Fibroblast of villous mesenchyme (primary cell): ENCODE measurements at places on chromosomes 5 and 9. TPM values are rescaled to one million over a fixed set of nuclear protein-coding genes. Genes with fewer than 3 reads are reported as not detected.

The SPINK1 gene
- total RNA-seq: 0.32 TPM in 1 of 2 replicates, not detected in the other

The SLCO4C1 gene
- total RNA-seq: under 0.01 TPM in 2 replicates

The UNC13B gene
- total RNA-seq: 17.4 and 23.7 TPM in 2 replicates

The SHROOM1 gene
- 6.1 and 6.5 TPM in 2 replicates for total RNA-seq

The HTR1A gene
- not detected in 2 replicates for total RNA-seq

The SPATA24 gene
- total RNA-seq: 3.9 and 5.2 TPM in 2 replicates

GRCh38 chr5:157926977-157927376 is 68.0 kb upstream of the CLINT1 start:
- DNase-seq: no peak

- DNase-seq: no peak
Observed at GRCh38 chr9:25412646-25413045, 265.6 kb downstream of the TUSC1 start.

GRCh38 chr5:107605596-107606125 is 65.1 kb downstream of the EFNA5 start:
- DNase-seq: no peak

DNA sequence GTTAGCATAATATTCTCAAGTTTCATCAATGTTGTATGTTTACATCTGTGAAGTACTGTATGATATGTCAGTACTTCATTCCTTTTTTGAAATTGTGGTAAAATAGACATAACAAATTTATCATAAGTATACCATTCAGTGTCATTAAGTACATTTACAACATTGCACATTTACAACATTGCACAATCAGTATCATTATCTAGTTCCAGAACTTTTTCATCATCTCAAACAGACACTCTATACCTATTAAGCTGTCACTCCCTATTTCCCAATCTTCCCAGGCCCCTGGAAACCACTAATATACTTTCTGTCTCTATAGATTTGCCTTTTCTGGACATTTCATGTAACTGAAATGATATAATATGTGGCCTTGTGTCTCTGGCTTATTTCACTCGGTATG is 75.1 kb upstream of the ATG10 start:
- peak; percentile 71 for DNase-seq

DNA sequence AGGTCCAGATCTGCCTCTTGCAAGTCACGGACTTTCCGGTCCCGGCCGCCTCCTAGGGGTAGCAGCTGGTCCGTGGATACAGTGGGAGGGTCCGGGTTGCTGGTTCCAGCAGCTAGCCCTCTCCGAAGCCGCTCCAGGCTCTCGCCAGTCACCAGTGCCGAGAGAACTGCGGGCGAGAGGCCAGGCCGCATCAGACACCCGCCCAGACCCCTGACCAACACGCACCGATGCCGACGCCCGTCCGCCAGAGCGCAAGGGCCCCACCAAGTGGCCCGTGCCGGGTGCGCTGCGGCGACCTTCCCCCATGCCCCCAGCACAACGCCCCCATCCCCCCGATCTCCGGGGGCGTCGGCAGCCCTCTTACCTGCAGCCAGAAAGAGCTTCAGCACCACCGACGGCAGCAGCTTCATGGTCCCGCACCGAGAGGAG is 470 bp downstream of the HBEGF start:
- DNase-seq: peak; percentile 53

- DNase-seq: peak; percentile 77
Observed at GRCh38 chr5:124596595-124597421, 149.6 kb downstream of the ZNF608 start.

DNA sequence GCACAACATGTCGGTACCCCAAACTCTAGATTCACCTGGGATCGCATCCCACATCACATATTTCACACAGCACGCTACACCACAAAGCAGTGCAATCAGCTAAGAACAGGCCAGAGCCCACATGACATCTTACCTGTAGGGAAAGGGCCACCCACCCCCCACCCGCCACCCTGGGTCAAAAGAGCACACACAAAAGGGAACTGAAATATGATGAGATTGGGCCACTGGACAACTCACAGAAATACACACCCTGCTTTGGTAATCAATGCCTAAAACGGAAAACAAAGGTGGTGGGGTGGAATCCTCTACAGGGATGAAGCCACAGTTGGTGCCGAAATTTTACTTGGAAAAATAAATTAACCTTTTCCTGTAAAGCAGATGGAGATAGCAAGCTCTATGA is 13.1 kb downstream of the RETREG1 start:
- no peak for DNase-seq

DNA sequence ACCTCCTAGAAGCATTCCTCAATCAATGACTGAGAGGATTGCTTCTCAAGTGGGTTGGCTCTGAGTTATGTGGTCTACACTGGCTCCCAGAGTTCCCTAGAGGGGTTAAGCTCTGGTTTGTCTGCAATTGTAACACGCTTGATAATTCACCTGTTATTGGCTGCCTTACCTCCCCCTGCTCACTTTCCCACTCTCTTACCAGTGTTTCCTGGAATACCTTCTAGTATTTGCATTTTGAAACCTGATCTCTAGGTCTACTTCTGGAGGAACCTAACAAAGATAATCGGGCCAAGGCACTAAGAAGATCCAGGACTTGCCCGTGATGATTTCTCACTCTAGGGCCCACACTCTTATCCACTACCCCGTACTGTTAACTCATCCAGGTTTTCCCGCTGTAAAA is 110.1 kb upstream of the MAP3K1 start:
- no peak for DNase-seq

GRCh38 chr9:137478962-137479861 is 20.1 kb upstream of the NSMF start:
- DNase-seq: peak; percentile 17

- no peak for DNase-seq
Observed at GRCh38 chr5:10737880-10738279, 23.2 kb downstream of the DAP start.

DNA sequence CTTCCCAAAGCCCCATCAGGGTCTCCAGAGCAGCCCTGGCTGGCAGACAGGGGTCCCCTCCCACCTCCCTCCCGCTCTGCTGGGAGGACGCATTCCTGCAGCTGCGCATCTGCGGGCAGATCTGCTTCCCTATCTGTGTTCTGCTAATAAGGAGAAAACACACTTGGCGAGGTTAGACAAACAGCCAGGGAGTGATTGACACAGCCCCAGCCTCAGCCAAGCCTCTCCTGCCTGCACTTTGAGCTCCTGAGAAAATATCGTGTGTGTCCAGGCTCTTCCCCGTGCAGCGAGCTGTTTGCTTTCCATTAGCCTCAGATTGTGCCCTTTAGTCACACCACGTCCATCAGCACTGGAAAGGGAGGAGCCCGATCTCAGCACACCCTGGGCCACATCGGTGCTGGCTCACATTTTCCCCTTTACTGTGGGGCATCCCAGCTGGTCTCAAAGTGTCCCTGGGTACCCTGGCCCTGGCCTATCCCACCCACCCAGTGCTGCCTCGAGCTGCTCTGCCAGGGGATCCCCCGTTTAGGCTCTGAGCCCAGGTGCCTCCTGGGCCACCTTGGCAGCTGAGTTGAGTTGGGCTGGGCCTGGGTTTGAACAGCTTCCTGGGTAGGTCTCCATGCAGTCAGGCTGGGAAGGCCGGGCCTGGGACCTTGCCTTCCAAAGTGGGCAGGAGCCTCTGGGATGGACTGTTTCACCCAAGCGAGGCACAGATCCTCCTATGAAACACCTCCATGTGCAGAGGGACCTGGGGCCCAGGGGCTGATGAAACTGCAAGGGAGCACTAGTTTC is 61.1 kb downstream of the BARX1 start:
- DNase-seq: no peak

DNA sequence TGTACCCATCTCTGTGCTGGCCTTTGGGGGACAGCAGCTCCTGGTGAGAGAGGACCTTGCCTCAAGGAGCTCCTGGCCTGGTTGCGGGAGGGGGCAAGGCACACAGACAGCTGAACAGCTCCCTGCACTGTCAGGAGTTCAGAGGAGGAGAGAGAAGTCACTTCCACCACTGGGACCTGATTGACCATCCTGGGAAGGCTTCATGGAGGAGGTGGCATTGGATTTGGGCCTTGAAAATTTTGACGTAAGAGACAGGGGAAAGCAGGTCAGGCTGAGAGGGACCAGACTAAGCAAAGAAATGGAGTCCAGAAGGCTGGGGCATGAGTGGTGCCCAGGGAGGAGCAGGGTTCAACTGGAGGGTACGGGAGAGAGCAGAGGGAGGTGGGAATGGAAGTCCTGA is 20.3 kb upstream of the DAB2IP start:
- DNase-seq: no peak

- peak; percentile 68 for DNase-seq
Observed at GRCh38 chr5:171342362-171343111, 33.5 kb downstream of the TLX3 start.

DNA sequence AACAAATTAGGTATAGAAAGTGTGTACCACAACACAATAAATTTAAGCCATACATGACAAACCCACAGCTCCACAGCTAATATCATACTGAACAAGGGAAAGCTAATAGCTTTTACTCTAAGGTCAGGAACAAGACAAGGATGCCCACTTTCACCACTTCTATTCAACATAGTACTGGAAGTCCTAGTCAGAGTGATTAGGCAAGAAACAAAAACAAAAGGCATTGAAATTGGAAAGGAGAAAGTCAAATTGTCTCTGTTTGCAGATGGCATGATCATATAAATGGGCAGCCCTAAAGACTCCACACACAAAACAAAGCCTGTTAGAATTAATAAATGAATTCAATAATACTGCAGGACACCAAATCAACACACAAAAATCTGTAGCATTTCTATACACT is 548.8 kb downstream of the CTNND2 start:
- DNase-seq: no peak

GRCh38 chr5:30194595-30194994 is 998.9 kb upstream of the CDH6 start:
- DNase-seq: no peak

DNA sequence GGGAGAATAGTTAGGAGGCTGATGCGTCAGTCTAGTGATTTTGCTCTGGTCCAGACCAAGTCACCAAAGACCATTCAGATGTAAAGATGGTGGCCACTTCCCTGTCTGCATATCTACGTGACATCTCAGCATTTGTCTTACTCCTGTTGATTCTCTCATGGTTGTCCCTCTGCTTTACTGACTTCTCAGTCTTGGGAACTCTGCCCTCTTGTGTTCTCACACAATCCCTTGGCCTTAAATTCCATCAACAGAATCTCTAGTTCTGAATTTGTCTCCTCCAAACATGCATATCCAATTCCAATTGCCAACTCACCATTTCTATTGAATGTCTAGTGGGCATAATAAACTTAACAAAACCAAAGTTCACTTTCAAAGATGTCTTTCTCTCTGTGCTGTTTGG is 147.8 kb downstream of the SLC24A2 start:
- DNase-seq: no peak
